ENCODE measurements at places on chromosomes 7 and 10.

GRCh38 chr10:99292159-99292558 lies 37.0 kb upstream of the CNNM1 start:
- no peak for DNase-seq

- DNase-seq, result no peak
These were observed 655.0 kb upstream of the ADARB2 start for GRCh38 chr10:2392145-2392812.

GRCh38 chr10:133160826-133161471 lies 930 bp downstream of the KNDC1 start:
- DNase-seq, result peak; percentile 74

DNA sequence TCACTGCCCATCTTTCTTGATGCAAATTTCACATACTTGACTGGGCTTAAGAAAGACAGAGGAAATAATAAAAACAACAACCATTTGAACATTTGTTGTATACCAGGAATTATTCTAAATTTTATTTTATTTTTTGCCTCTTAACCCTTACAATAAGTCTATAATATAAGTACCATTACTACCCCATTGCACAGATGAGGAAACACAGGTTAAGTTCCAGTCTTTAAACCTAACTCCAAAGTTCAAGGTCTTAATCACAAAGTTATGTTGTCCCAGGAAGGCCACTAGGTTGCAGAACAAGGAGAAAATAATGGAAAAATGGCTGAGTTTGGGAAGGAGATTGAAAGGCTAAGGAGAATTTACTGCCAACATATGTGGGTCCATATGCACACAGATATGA lies 3.5 kb downstream of the FKBP14 start:
- DNase-seq, result no peak

GRCh38 chr7:42183547-42183946 lies 53.5 kb downstream of the GLI3 start:
- DNase-seq, result no peak

GRCh38 chr7:80790877-80791276 lies 128.0 kb downstream of the SEMA3C start:
- DNase-seq, result no peak

- peak; percentile 44 for DNase-seq
These were observed 216.1 kb downstream of the CCDC3 start for GRCh38 chr10:12785415-12785831.
